Hematopoietic multipotent progenitor cell treated with erythropoietin and hydrocortisone succinate and interleukin-3 and kit ligand, for 15 days (in vitro differentiated cells): ENCODE measurements at places on chromosomes 6 and 20.

GRCh38 chr6:154314084-154314483 lies 42.5 kb downstream of the IPCEF1 start:
- no peak for DNase-seq

DNA sequence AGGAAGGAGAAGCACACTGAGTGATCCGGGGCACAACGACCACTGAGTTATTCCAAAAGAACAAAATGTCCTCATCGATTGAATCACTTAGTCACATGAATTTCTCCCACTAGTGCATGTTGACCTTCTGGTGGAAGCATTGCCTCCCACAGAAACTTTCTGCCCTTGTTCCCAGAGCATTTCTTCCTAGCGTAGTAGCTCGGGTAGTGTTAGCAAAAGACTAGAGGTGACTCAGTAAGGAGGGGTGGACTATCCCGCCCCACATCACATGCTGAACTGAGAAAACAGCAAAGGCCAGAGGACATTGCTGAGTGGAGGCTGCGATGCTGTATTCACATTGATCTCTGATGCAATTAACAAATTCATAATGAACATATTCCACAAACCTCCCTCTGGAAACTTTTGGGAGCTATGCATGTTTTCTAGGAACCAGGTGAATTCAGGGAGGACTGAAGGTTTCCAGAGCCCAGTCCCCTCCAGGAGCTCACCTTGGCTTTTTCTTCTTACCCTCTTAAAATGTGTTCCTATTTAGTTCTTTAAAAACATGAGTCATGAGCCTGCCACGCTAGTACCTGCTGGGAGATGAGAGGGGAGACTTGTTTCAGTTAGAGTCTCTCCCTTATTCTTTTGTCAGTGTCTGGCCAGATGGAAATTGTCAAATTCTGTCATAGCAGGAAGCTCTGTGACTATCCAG lies 507.9 kb downstream of the CDH26 start:
- DNase-seq: no peak

GRCh38 chr20:56829788-56830385 lies 200.8 kb downstream of the TFAP2C start:
- no peak for DNase-seq

GRCh38 chr6:72037006-72037405 lies 150.7 kb downstream of the RIMS1 start:
- no peak for DNase-seq

GRCh38 chr20:3740615-3741301 lies 8.3 kb downstream of the HSPA12B start:
- DNase-seq: no peak

DNA sequence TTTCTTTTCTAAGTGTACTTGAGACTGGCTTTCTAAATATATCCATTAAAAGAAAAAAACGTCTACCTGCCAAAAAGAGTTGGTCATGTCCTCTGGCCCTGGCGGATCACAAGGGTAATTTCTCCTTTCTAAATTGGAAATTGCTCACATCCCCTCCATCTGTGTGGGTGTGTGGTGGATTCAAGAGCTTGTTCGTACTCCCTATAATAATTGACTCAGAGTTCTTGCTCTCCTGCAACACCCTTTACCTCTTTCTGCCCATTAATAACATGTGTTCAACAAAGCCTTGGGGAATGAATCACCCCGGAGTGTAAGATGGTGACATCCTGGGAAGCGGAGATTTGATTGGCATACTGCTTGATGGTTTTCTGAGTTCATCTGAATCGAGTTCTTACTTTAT lies 263.8 kb downstream of the ALDH8A1 start:
- DNase-seq: no peak

DNA sequence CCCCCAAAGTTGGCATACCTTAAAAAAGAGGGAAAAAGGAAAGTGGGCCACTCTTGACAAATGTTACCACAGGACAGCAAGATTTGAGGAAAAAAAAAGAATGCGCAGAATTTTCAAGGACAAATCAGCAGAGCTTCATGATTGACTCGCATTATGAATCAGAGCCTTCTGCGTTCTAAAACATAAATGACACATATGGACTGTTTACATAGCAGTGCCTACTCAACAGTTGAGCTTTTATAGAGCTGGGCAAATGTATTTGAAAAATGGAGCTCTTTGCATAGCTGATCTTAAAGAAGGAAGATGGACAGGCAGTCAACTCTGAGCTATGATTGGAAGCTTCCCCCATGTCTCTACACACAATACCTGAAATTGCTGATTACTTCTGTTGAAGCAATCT lies 213.2 kb upstream of the NT5E start:
- no peak for DNase-seq

DNA sequence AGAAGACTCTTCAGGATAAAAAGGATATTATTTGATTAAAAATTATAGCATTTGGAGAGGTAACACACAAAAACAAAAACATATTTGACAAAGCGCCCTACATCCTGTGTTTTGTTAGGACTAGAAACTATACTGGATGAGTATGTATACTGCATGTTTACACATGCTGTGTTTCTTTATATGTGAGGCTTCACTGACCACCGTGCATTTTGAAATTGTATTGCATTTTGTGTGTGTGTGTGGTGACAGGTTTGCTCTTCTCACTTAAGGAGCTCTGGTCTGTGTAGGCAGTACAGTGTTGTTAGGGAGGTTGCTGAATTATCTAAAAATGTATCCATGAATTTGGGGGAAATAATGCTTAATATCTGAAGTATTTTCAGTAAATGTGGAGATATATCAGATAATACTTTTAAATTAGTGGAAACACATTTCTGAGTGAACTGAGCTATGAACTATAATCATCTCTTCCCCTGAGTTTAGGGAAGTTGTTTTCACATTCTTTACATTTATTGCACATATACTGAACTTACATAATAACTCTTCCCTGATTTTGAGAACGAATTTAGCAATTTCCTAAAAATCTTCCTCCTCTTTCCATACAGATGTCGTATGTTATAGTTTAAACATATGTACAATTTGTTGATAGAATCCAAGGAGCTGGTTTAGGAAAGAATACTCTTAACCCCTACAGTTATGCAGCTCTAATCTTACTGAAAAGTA lies 43.3 kb downstream of the TMEM170B start:
- DNase-seq: no peak

DNA sequence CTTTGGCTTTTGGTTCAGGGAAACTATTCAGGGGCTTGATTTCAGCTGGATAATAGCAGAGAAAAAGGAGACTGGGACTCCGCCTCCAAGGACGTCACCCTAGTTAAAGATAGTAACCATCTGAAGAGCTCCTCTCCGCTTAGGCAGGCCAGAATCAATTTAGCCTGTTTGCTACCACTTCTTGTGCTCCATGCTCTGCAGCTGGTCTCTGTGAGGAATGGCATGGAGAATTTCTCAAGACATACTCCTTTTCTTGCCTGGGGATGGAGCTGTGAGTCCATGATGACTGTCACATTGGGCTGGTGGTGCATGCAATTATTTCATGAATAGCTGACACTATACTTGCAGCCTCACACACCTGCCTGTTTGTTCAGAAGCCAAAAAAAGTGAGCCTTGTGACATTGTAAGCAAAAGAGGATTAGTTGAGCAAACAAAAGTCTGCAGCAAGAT lies 61.4 kb downstream of the TXLNB start:
- no peak for DNase-seq

- no peak for DNase-seq
Measured at GRCh38 chr6:119210596-119210995, 132.1 kb upstream of the FAM184A start.

DNA sequence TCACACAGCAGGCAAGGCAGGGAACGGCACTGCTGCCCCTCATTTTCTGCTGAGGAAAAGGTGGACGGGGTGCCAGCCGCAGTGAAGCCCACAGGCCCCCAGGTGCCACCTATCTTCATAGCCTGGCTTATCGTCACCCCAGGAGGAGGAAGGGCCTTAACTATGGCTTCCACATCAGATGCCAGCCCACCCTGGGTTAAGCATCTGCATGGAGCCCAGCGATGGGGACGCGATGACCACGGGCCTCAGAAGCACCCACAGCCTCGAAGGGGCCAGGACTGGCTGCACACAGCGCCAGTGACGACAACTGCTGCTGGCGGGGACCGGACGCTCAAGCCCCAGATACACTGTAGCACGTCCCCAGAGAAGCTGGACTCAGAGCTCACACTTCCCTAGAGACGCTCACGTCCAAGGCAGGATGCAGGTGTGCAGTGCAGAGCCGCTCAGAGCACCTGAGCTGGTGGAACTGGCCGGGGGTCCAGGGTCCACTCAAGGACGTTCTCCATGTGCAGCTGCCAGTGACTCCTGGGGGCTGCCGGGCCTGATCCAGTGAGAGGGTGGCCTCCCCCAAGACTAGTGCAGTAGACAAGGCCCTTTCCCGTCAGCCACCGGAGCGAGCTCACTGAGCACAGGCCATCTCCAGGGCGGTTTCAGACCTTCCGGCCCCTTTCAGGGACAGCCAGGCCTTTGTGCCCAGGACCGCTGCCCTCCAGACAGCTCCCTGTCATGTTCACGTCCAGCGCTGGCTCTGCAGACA lies 83.0 kb downstream of the YTHDF1 start:
- no peak for DNase-seq

DNA sequence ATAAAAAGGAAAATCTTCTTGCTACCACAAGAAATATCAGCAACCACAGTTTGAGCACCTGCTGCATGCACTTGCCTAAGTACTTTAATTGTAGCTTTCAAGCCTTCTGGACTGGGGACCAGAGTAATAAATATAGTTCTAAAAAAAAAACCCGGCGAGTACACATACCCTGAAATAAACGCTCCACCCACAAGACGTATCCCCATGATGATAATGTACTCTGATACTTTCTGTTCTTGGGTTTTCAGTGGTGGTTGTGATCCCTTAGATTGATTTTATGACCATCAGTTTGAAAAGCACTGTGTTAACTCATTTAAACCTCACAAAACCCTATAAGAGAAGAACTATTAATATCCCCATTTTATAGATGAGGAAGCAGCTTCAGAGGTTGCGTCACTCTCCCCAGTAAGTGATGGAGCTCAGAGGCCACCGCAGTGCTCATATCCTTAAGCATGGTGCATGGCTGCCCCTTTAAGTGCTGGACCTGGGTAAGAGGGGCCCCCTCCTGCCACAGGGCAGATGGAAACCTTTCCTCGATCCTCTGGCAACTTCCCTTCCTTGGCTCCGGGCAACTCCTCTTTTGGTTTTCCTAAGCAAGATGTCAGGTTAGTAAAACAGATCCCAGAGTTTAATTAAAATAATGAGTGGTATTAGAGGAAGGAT lies 67.3 kb downstream of the KCNB1 start:
- no peak for DNase-seq

- no peak for DNase-seq
Measured at GRCh38 chr6:131262060-131262459, 126.8 kb downstream of the AKAP7 start.

- no peak for DNase-seq
Measured at GRCh38 chr20:48822879-48823385, 4.9 kb downstream of the PREX1 start.
